ENCODE measurements at places on chromosomes 5 and 9.

DNA sequence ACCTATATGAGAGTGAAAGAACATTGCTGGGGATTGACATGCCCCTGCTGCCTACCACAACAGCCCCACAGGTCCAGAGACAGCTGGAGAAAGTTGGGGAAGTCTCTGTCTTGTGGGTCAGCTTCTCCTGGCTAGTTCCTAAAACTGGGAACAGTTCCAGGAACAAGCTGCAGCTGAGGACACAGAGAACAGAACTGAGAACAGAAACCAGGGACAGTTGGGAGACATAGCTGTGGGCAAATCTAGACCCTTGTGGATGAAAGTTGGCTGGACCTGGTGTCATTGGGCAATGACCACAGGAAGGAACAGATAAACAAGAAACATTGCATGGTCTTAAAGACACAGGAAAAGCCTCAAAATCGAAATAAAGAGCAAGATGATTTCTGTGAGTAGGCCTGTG is 58.3 kb upstream of the MOCS2 start:
- no peak for DNase-seq

- DNase-seq = no peak
These were observed 48.2 kb downstream of the OXCT1 start for GRCh38 chr5:41822036-41822435.

DNA sequence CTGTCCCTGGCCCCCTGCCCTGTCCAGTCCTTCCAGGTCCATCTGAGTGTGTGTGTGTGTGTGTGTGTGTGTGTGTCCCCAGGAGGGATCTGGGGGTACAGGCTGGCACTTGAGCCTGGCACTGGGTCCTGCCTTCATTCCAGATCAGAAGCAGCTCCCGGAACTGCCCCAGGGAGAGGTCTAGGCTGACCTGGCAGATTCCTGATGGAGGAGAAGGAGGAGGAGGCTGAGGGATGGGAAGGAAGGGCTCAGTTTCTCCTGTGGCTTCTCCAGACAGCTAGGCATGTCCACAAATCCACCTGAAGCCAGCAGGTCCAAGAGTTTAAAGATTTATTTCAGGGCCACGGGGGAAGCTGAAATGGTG is 328 bp downstream of the NDST1 start:
- no peak for DNase-seq

DNA sequence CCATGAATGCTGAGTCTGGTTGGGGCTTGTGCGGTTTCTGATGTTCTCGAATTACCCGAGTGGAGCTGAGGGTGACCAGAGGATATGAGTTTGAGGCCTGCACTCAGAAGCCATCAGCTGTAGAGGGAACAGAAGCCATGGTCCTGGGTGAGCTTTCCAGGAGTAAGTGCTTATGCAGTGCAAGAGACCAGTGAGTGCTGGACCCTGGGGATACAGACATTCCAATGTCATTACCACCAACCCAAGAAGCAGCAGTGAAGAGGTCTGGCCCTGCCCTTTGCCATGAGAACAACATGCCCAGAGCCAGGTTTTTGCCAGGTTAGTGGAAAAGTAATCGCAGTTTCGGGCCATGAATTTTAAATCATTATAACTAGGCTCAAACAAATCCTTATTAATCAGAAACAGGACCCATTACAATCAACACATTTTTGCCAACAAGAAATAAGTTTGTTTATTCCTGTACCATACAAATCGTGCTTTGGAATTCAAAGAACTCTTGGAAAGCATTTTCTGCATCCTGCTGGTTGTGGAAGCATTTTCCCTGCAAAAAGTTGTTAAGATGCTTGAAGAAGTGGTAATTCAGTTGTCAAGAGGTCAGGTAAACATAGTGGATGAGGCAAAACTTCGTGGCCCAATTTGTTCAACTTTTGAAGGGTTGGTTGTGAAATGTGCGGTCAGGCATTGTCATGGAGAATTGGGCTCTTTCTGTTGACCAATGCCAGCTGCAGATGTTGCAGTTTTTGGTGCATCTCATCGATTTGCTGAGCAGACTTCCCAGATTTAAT is 154.6 kb downstream of the SYK start:
- no peak for DNase-seq

DNA sequence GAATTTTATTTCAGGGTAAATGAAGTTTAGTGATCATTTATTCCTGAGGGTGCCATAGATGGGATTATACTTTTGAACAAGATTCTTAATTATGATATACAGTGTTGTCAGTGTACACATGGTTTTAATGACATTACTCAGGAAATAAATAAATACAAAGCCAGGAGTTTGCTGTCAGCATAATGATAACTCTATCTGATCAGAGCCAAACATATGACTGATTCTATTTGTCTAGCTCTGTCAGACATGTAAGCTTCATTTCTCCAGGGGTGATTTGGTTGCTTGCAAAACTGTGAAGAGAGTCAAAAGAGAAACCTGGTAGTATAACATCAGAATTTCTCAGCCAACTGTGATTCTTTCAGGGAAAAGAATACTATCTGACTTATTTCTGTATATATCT is 1425.8 kb upstream of the C9orf72 start:
- no peak for DNase-seq

DNA sequence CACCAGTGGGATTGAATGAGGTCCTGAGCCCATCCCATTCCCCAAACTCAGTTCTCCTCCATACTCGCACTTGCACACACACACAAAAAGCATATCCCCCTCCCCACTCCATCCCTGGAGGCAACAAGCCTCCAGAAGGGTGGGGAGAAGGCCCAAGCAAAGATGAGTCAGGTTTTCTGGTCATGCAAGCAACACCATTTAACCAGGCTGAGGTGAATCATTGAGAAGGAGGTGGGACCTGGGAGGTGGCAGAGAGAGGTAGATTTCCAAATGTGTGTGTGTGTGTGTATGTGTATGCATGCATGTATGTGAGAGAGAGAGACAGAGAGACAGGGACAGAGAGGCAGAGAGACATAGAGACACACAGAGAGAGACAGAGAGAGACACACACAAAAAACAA is 185.2 kb upstream of the TRIM32 start:
- DNase-seq = no peak

DNA sequence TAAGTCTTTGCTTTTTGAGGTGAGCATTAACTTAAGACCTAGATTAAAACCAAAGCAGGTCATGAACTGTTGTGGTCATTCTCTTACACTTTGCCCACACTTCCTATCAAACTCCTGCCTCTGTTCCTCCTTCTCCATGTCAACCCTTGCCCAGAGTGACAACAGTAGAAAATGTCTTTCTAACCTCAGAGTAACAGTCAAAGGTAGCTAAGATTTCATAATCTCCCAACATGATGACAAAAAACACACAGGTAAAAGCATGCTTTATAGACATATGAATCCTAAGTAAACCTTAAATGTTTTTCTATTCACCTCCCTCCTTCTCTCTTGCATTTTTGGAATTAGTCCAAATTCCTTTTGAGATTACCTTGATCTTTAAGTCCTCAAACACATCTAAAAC is 422.3 kb downstream of the SPATA31D1 start:
- no peak for DNase-seq

- no peak for DNase-seq
These were observed 65.7 kb downstream of the TMEM38B start for GRCh38 chr9:105760053-105760452.

DNA sequence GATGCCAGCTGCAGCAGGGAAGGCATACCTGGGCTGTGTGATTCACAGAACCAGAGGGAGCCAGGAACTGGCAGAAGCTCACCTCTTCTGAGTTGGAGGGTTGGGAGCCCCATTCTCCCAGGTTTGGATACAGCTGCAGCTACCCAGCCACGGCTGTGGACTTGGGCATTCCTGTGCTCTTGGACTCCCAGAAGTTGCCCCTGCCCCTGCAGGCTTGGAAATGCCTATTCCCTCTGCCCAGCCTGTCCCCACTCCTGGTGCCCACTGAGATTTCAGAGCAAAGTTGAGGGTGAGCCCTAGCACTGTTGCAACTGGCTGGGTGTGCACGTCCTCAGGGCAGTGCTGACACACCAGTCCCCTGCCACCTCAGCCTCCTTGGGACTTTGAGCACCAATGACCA is 489.7 kb downstream of the SLCO4C1 start:
- DNase-seq = no peak

- DNase-seq = no peak
These were observed 900 bp downstream of the RGS7BP start for GRCh38 chr5:64506567-64507263.

DNA sequence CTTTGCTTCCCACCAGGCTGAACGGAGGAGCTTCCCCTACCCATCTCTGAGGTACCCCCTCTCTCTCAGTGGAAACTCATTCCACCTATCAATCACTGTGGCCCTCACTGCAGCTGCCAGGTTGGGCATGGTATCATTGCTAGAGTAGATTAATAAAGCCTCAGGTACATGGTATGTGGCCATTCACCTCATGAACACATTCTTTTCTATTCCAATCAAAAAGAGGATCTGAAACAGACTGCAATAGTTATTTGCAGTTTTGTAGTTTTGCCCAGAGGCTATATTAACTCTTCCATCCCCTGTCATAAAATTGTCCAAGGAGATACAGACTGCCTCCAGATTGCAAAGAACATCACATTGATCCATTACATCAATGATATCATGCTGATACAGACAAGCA is 85.8 kb upstream of the MVB12B start:
- DNase-seq = no peak

DNA sequence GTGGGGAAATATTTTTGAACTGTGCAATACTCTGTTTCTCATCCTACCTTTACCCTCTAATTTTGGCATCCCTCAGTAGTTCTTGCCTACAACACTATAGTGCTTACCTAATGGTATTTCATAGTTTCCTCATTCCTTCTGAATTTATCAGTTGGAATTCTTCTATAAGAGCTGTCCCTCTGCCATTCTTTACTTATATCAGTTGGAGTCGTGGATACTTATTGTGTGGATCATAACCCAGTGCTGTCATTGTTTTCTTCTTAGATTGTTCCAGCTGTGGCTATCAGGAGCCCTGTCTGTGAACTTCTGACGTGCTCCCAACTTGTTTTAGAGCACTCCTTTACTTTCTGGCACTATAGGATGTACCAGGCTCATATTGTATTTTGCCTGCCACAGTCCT is 146.1 kb upstream of the OTULINL start:
- no peak for DNase-seq

GRCh38 chr9:37501957-37502596 is 16.3 kb downstream of the POLR1E start:
- no peak for DNase-seq
